Stimulated activated CD8-positive, alpha-beta memory T cell treated with anti-CD3 and anti-CD28 coated beads, Interleukin-15, amount 100 ng/mL, for 1 hour (primary cell): ENCODE measurements at places on chromosomes 16 and 17.

DNA sequence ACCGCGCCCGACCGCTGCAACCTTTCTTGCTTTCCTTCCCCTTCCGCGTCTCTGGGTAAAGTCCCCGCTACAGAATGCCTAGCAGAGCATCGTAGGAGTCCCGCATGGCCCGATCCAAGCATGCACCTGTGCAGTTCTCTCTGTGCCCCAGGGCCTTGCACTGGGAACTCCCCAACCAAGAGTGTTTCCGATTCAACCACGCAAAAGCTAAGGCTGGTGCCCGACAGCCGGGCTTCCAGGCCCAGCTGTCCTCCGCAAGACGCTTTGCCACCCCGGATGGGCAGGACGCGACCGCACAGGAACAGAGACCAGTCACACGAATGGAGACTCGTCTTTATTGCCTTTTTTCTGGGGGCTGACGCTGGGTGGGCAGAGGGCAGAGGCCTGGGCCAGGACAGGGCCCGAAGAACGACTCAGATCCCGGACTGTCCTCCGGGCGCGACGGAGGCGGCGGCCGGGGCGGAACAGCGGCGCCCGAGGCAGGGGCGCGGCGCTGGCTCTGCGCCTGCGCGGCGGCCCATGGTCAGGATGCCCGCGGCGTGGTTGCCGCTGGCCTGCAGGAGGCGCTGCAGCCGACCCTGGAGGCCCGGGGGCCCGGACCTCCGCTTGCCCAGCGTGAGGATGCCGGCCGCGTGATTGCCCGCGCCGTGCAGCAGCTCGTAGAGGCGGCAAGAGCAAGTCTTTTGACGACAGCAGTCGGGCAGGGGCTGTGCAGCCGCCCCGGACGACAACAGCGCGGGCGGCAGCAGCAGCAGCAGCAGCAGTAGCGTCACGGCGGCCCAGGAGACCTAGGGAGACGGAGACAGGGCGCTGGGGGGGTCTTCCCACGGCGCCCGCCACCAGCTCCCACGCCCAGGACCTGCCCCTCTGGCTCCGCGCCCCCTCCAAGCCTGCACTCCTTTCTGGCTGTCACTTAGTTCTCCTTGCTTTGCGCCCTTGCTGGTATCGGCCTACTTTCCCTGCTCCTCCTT lies 1.2 kb downstream of the HCRT start:
- peak; percentile 38 for DNase-seq

DNA sequence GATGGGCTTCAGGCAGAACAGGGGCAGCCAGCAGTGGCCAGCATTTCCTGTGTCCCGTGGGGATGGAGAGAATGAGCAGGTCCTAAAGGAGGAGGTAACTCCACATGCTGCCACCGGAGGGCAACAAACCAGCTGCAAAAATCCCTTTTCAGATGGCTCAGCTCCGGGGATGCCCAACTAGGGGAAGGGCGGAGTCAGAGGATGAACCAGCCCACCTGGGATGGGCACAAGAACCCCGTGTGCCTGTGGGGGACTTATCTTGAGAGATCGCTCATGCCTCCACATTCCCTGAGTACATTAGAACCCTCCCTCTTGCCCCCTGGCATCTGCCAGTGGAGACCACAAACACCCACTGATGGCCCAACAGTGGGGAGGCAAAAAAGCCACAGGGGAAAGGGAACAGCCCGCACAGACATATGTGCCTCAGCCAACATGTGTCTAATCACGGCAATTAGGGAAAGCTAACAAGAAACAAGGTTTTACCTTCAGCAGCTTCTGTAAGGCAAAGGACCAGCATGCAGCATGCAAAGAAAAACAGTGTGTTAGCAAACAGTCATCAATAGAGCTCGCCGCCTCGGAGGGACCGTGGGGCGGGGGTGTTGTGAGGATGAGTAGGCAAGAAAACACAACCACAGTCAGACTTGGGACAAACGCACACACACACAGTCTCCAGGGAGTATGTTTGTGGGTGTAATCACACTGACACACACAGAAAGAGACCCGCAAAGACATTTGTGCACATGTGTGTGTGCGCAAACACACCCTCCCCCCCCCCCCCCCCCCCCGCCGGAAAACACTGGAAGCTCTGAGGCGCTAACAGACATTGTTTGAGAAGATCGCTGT lies 64.0 kb downstream of the MYO18A start:
- DNase-seq = no peak

DNA sequence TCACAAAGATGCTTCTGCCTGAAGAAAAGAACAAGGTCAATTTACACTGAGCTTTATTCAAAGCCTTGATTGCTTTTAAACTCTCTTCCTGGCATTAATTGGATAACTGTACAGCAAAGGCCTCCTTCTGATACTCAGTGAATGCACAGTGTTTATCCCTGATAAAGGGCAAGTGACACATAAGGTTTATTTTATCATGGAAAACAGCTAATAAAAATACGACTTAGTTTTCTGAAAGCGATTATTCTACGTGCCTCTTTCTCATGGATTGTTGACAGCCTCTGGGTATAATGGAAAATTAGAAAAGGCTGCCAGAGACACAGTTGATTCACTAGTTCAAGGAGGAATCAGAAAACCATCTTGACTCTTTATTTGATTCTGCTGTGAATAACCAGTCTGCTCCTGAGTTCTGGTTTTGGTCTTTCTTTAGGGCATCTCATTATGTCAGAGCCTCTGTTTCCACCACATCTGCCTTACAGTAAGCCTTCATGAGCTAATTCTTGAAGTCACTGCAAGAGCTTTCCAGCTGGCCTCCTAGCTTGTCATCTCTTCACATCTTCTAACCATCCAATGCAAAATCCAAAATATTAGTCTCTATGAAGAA lies 212.9 kb downstream of the CNTNAP4 start:
- no peak for DNase-seq

- no peak for DNase-seq
These were observed 92.3 kb downstream of the WNT3 start for GRCh38 chr17:46726206-46726605.

GRCh38 chr16:87369117-87369765 lies 14.3 kb downstream of the FBXO31 start:
- DNase-seq = no peak

GRCh38 chr16:75343286-75343685 lies 90.0 kb downstream of the CFDP1 start:
- no peak for DNase-seq

DNA sequence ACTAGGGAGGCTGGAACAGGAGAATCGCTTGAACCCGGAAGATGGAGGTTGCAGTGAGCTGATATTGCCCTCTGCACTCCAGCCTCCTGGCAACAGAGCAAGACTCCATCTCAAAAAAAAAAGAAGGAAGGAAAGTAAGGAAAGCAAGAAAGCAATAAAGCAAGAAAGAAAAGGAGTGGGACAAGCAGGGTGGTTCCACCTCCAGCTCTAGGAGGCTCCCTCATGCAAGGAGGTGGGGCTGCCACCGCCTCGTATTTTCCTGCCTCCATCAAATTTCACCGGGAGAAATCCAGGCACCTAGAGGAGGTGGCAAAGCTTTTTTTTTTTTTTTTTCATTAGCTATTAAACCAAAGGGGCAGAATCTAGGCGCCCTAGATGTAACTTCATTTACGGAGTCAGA lies 1.0 kb downstream of the CYB561 start:
- no peak for DNase-seq
